Stromal cell of bone marrow (primary cell): ENCODE measurements at places on chromosomes 13 and 19.

GRCh38 chr13:38868870-38869269 lies 121.8 kb downstream of the STOML3 start:
- DNase-seq, result no peak

DNA sequence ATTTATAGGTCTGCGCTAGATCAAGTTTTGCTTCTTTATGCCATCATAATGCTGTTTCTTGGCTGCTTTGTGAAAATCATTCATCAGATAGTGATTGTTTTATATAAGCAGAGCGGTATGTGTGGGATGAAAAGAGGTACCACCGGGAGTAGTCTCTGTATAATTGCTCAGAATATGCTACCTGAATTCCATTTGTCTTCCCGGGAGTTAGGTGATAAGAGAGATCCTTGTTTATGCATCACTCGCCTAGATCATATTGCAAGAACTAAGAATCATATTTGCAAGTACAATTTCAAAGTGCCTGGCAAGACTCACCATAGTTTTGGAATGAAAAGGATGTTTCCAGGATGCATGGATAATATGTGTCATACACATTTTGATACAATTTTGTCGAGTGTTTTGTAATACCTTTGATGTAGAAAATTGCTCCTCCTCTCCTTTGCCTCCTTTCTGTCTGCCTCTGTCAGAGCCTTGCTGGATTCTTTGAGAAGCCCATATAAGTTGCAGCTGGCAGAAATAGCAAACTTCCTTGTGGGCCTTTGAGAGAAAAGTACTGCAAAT lies 1306.0 kb upstream of the SLC10A2 start:
- no peak for DNase-seq

- DNase-seq, result no peak
These were observed 316.8 kb downstream of the ATP8A2 start for GRCh38 chr13:25688536-25688935.

- DNase-seq, result no peak
These were observed 112.9 kb upstream of the IRS2 start for GRCh38 chr13:109899316-109899715.

DNA sequence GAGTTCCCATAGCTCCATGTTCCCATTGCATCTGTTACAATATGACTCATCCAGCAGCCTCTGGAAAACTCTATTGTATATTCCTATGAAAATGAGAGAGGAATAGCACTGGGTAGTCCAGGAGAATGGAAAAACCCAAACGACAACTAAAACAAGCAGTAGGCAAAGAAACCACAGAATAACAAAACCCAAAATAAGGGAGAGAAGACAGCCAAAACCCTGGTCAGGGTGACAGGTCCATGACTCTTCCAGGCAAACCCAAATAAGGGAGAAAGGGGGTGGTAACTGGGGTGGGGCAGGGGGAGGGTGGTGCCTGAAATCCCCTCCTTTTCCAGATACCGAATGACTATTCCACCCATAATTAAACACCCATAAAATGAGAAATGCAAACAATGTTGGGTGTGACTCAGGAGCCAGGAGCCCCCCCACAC lies 4.0 kb upstream of the ZNF8 start:
- DNase-seq, result peak; percentile 21

- DNase-seq, result no peak
These were observed 1.9 kb downstream of the NTN5 start for GRCh38 chr19:48670699-48671445.

DNA sequence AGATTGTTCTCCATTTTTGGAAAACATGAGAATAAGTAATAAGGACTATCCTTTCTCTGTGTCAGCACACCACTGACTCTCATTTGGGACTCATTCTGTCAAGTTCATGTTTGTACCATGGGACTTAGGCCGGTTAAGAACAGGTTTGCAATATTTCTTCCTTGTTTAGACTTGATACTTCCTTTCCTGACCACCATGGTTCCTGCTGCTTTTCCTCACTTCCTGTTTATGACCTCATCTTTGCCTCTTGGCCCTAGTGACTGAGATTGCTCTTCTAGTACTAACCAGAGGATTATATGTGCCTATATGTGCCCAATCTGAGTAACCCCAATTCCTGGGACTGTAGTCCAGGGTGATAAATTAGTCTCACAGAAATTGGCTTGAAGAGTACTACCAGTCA lies 32.5 kb upstream of the NDFIP2 start:
- no peak for DNase-seq

GRCh38 chr13:21909331-21909730 lies 238.5 kb downstream of the FGF9 start:
- DNase-seq, result no peak
